ENCODE measurements at places on chromosomes 2 and 18.

DNA sequence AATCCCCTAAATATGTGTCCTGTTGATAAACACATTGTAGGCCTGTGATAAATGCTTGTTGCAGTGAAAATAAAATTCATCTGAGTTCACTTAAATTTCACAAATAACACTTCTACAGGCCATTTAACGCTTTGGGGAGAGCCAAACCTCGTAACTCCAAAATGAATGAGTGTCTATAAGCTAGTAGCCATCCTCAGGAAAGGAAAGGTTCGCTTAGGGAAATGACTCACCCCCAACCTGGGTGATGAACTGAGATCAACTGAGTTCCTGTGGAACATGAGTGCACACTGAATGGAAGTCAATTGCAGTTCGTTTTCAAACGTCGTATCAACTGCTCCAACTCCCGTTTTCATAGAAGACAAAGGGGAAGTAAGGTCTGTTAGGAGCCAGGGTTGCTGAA is 527.6 kb upstream of the ID2 start:
- no peak for DNase-seq

DNA sequence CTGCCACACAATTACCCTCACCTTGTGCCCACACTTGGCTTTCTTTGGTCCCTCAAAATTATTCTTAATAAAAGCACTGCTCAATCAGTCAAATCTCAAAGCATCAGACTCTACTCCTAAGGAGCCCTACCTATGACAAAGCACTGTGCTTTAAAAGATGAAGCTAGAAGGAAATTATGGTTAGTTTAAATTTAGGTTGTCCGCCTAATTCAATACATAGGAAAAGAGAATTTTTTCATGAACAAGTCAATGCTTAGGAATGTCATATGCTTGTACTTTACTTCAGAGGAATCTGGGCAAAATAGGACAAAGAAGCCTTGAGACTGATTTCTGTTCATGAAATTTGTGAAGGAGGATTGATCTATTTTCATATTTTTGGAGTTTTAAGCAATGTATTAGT is 726.4 kb upstream of the CDH2 start:
- DNase-seq = peak; percentile 18

GRCh38 chr2:120358734-120359465 is 13.0 kb downstream of the INHBB start:
- no peak for DNase-seq

DNA sequence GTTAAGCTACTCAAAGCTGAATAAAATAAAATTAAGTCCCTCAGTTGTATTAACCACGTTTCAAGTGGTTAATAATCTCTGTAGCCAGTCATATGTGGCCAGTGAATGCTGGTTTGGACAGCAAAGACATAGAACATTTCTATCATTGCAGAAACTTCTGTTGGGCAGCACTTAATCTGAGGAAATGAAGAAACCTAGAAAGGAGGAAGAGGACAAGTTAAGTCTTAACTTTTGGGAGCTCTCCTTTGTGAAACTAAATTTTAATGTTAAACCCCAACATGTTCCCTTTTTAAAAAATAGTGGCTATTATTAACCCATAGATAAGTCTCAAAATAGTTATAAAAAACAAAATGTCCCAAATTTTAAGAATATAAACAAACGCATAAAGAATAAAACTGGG is 421.3 kb downstream of the ARHGAP15 start:
- no peak for DNase-seq

GRCh38 chr2:54589340-54590215 is 133.5 kb downstream of the SPTBN1 start:
- DNase-seq = no peak

- no peak for DNase-seq
Observed at GRCh38 chr2:221420245-221420644, 151.9 kb downstream of the EPHA4 start.

GRCh38 chr2:218329027-218329825 is 27.4 kb upstream of the CATIP start:
- no peak for DNase-seq

DNA sequence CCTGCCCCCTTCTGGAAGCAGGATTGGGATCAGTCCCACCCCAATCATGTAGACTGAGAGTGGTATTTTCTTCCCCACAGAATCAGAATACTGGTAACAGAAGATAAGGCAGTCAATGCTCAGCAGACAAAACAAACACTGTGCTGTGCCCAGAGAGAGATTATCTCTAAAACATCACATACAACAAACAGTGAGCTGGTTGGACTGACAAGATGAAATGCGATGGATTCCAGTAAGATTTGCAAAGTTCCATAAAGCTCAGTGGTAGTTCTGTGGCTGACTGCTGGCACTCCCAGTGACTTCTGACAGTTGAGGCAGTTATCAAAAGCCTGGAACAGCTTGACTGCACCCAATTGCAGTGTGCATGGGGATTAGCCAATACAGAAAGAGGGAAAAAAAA is 311.5 kb upstream of the MGAT5 start:
- DNase-seq = no peak

DNA sequence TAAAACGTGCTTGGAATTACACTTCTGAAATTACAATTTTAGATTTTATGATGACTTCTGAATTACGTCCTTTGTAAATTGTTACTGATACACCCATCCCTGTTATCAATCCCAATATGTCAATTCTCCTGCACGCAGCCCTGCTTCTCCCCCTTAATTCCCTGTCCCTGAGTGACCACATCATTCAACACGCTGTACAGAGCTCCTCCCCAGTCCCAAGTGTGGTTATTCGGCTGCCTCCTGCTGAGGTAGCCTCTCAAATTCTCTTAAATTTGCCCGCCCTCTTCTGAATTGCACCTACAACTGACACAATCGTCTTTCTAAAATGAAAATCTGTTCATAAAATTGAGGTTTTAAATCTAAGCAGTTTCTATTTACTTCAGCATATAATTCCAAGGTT is 10.1 kb downstream of the SERPINB8 start:
- DNase-seq = peak; percentile 24

GRCh38 chr18:13447621-13448334 is 229.2 kb downstream of the LDLRAD4 start:
- peak; percentile 77 for DNase-seq

DNA sequence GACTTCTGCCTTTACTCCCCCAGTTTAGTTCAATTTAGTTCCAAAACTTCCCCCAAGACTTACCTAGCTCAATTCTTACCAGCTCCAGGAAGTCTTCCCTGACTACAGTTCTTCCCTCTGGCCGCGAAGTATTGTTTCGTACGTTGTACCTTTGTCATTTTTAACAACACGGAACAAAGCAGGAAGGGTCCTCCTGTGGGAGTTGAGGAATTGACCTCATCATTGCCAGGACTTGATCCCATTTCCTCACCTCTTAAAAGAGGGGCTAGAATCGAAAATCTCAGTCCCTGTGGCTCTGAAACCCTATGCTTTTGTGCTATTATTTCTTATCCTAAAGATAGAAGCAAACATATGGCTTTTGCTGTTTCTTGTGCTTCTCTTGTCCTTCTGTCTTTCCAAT is 187.1 kb downstream of the MYO3B start:
- no peak for DNase-seq

- no peak for DNase-seq
Observed at GRCh38 chr2:18763338-18763737, 174.0 kb upstream of the NT5C1B start.

GRCh38 chr2:64234785-64235184 is 90.6 kb upstream of the PELI1 start:
- DNase-seq = no peak

GRCh38 chr2:240624011-240624949 is 1.0 kb upstream of the GPR35 start:
- no peak for DNase-seq

- no peak for DNase-seq
Observed at GRCh38 chr18:32297579-32298170, 107.8 kb downstream of the MEP1B start.

GRCh38 chr2:233915128-233915527 is 2.0 kb upstream of the TRPM8 start:
- no peak for DNase-seq

- no peak for DNase-seq
Observed at GRCh38 chr18:274313-274712, 6.5 kb upstream of the THOC1 start.

DNA sequence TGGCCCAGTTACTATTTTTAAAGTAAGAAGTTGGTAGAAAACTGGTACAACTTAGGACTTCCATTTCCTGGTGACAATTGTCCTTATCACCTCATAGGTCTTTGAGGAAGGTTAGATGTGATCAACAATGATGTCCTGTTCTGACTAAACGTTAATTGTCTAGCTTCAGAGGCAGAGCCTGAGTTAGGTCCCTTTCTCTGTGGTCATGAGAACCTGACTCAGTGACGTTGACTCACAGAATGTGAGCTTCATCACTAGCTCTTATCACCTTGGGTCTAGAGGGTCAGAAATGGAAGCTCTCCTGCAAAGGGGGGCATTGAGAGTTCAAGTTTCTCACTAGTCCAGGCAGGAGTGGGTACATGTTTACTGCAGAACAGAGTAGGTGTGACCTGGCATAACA is 60.6 kb upstream of the ATP8B1 start:
- no peak for DNase-seq

DNA sequence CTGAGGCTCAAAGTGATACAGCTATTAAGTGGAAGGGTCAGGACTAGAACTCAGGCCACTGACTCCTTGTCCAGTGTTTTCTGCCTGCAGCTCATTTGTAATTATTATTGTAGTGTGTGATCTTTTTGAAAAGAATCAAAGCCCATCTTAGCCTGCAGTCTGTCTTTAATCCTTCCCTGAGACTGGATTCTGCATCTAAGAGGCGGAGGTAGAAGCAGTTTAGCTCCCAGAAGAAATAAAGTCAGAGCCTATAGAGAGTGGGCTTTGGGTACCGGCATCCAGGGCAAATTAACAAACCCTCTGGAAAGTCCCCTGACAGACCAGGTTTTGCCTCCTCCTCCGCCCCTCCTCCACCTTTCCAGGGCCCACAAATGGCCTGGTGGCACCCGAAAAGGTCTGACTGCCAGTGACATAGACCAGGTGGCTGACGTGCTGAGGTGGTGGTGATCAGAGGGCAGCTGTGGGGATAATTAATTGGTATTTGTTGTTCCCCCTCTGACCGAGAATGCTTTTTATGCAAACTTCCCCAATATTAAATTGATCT is 2.2 kb upstream of the RAX start:
- no peak for DNase-seq

DNA sequence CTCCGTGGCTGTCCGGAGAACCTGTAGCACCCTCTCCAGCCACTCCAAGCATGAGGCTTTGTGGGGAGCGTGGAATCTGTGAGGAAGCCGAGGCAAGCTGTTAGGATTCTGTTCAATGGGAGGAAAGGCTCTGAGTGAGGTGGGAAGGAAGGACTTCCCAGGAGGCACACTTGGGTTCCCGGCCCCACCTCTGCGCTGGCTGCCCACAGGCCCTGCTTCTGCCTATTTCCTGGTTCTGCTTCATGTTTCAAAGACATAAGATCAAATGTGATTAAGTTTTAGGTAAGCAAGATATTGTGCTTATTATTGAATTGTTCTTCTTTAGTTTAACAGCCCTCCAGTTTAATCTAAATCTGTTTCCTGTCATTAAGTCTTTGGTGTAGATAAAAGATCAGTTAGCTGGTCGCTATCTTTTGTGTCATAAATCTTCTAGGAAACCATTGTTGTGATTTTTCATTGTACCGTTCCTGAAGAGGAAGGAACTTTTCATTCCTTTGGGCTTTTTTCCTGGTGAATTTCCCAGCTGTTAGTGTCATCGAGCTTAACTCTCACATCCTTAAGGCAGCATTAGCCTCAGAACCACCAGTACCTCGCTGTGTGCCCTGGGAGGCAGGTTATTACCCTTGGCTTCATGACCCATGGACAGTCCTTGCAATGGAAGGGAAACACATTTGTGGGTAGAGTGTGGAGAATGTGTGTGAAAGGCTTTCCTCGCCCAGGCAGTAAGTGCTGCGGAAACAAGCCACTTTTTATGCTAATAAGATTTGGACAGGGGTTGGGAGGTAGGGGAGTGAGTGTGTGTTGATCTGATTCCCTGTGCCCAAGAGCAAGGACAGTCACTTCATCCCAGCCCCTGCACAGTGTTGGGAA is 61.9 kb upstream of the ALPP start:
- DNase-seq = no peak

DNA sequence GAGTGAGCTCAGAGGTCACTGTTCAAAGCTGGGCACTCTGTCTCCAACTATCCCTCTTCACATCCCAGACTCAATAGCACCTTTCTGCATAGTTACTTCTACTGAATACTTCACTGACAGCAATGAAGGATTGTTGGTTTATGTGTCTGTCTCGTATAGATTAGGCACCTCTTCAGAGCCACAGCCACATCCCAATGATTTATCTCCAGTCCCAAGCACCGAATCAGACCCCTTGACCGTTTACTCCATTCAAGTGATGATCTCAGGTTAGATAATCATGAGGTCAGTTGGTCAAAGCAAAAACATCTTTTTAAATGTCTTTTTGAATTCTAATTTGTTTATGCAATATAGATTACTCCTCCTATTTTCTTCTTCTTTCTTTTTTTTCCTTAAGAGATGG is 14.7 kb downstream of the NEDD4L start:
- no peak for DNase-seq

Measured in AG08395 (cell line).